ENCODE measurements at places on chromosomes 4 and X. TPM values are rescaled to one million over a fixed set of nuclear protein-coding genes. Genes with fewer than 3 reads are reported as not detected.

- no peak for DNase-seq
Measured at GRCh38 chrX:7606039-7606652, 236.8 kb upstream of the VCX start.

DNA sequence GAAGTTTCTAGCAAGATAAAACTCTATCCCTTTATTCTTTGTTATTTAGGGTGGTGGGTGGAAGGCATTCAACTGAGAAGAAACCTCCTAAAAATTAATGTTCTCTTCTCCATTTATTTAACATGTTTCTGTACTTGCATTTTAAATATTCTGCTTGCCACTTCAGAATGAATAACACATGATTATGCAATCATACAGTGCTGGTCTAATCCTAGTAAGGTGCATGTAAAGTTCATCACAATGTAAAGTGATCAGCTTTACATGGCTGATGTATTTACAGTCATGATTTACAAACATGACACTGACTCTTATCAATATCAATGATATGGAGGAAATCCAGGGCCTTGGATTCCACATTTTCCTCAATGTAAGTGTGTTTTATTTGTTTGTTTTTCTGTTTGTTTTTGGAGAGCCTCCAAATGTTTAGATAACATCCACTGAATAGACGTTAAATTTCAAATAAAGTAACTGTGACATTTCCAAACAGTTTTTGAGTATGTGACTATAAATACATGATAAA lies 342.1 kb upstream of the CTSO start:
- no peak for DNase-seq

DNA sequence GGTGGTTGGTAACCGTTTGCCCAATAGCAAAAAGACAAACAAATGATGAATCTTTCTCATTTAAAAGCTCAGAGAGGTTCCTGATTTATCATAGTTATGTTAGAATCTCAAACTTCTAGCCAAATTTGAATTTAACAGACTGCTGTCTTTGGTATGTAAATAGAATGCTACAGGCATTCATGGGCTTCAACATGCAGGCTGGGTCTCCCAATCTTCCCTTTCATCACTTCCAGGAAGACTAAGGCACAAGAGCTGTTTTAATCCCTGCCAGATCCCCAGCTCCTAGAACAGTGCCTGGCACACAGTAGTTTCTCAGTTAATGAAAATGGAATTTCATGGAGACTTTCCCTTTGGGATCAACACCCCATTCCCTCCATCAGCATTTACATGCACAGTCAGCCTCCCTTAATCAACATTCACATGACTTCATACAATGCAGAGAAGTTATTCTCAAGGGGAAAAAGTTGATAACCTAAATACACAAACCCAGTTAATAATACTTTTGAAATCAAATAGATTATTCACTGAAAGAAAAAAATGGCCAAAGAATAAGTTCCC lies 107.6 kb upstream of the C1QTNF7 start:
- DNase-seq, result no peak

The TMPRSS11A gene
- not detected for total RNA-seq

The XAGE1A gene
- total RNA-seq, result not detected

The PIGA gene
- total RNA-seq, result 3.9 TPM
